ENCODE measurements at places on chromosomes 2 and 18.

DNA sequence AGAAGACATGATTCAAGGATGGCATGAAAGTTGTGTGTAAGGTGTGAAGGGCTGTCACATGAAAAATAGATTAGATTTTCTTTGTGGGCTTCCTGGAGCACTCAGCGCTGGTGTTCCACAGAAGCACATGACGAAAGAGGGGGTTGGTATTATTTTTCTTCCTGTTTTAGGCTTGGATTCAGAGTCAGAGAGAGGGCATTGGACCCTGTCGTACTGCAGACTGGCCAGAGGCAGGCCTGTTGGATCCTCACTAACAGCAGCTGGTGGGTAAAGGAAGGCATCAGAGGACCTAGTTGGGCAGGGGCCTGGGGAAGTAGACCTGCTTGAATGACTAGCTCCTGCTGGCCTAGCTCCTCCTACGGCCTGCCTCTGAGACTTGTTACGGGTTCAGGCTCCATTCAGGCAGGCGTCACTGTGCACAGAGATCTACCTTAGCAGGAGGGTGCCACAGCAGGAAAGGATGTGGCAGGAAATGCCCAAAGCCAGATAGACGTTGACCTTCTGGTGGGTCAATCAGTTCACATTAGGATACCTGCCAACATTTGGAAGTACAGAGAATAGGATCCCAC lies 13.1 kb downstream of the CTLA4 start:
- no peak for DNase-seq

- no peak for DNase-seq
Measured at GRCh38 chr2:162521871-162522650, 178.1 kb downstream of the GCA start.

GRCh38 chr2:227849906-227850305 lies 21.5 kb upstream of the DAW1 start:
- no peak for DNase-seq

DNA sequence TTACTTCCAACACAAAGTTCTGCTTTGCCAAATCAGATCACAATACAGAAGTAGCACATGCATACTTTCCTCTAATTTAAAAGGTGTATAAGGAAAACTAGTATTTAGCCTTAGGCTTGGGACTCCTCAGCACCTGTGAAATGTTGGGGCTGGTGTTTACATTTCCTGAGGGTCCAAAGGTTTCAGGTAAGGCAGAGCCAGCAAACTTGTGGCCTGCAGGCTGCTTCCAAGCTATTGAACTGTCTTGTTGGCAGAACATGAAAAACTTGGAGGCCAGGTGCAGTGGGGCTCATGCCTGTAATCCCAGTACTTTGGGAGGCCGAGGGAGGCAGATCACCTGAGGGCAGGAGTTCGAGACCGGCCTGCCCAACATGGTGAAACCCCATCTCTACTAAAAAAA lies 26.5 kb upstream of the GPR39 start:
- DNase-seq: no peak

GRCh38 chr2:145622285-145622684 lies 1102.4 kb upstream of the ZEB2 start:
- DNase-seq: no peak

DNA sequence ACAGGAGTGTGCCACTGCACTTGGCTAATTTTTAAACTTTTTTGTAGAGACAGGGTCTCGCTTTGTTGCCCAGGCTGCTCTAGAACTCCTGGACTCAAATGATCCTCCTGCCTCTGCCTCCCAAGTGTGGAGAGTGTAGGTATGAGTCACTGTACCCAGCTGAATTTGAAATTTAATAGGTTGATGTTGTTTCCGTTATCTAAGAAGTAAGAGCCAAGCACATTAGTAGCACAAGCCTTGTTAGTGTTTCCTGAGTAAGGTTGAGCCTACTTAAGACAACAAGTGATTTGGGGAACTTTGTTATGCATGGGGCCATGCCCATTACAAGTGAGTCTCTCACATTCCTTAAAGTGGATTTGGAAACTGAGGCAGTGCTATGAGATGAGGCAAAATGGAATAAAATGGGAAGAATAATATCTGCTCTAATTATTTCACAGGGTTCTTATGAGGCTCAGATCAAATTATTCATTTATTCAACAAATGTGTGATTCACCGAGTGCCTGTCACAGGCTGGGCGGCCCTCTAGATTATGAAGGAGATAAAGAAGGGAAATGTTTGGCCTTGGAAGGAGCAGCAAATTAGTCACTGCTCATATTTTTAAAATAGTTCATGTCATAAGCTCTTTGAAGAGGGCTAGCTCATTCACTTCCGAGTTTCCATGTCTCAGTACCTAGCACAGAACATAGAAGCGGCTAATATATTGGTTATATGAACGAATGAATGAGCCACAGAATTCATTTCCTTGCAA lies 217.2 kb downstream of the LDLRAD4 start:
- DNase-seq: no peak

DNA sequence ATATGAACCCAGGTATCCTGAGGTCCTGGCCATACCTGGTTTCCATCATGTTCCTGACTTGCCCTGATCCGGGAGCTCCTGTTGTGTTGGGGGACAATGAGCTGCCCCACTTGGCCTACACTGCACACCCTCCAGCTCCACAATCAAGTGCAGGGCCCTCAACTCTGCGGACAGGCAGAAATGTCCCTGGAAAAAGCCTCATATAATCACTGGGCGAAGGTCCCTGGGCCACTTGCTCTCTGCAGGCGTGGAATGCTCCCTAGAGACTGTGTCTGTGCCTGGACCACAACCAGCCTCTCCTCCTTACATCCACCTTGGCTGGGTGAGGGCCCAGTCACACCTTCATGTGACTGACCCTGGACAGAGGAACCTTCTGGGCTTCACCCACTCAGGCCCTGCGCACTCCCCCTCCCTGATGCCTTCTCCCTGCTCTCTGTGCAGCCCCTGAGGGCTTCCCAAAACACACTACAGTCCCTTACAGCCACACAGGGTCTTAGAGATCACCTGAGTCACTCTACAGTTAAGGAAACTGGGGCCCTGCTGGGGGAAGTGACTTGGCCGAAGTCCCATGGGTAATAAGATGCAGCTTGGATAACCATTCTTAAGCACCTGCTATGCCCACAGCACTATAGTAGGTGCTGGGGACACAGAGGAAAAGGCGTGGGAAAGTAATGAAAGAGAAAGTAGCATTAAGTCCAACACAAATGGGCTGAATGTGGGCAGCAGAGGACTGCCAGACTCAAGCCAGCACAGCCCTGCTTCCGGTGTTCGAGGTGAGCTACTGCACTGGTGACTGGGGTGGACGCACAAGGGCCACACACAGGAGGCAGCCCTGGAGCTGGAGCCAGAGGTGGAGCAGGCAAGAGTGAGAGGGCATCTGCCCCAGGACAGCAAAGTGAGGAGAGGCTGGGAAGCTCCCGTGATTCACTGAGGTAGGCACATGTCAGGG lies 9.8 kb downstream of the BOLA3 start:
- DNase-seq: no peak

DNA sequence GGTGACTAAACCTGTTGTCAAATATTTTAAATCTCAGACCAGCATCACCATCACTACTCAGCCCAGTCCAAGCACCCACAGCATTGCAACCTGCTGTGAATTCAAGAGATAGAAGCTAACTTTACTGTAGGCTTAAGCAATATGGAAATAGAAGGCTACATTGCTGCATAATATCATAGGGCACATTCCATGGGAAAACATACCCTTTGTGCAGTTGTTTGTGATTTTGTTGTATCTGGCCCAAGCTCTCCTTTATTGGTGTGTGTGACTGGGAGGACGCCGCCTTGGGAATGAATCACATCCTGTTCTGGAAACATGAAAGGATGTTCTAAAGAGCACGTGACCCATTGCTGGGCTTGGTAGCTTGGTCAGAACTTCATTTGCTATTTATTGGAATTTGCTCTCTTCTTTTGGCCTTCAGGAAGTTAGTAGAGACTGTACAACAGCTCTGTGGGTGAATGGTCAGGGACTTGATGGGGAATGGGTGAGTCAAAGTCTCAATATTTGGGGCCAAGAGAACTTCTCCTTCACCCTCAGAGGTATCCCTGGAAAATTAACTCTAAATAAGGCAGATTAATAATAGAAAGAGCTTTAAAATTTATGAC lies 106.8 kb upstream of the SERPINE2 start:
- no peak for DNase-seq

DNA sequence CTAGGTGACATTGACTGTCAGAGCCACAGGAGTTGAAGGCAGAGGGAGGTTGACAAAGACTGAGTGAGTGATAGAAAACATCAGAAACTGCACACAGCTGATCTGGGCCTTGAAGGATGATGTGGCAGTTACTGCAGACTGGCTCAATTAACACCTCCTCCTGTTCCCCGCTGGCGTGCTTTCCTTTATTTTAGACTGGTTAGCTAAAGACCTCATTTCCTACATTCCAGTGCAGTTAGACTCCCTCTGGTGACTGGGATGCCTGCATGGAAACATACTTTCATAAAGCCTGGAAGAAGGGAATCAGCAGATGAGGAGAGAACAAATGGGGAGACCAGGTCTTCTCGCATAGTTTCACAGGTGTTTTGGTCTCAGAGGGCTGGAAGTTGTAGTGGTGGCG lies 7.1 kb downstream of the TPGS2 start:
- DNase-seq: no peak
